ENCODE measurements at places on chromosomes 13 and 19.

GRCh38 chr13:38718374-38718773 lies 31.5 kb downstream of the FREM2 start:
- DNase-seq = no peak

DNA sequence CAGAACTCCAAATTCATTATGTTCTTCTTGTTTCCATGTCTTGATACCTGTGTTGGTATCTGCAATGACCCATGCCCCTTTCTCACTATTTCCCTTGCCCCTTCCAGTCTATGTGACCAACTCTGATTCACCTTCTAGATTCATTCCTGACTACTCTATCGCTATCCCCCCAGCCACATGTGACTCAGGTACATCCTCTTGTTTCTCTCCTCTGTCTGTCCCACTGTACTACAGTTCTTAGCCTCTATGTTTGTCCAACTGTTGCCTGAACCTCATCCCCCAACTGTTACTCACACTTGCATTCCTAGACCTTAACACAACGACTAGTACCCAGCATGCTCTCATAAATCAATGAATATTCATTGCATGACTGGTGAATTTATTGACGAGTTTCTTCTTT lies 10.0 kb upstream of the FLT3 start:
- no peak for DNase-seq

DNA sequence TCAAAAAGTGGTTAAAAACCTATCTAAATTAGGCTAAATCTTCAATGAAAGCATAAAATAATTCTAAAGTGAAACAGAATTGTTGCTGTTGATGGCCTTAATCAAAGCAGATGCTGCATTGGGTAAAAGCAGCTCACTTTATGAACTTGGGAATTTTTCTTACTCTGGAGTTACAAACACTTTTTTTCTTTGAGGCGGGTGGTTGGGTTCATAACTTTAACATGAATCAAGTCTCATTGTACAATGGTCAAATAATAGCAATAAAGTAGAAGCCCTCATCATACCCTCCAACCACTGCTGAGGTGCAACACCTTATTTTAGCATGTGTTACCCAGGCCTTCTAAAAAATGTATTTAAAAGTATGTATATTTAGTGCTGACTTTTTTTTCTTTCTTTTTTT lies 29.1 kb downstream of the NUP58 start:
- DNase-seq = no peak

- no peak for DNase-seq
These were observed 3.2 kb downstream of the WBP4 start for GRCh38 chr13:41064493-41064892.

All from right atrium auricular region (tissue), 2 donors.